ENCODE measurements at places on chromosomes 16 and 17.
A peak's percentile ranks its signal among the peaks of the same experiment; 100 is the strongest.

DNA sequence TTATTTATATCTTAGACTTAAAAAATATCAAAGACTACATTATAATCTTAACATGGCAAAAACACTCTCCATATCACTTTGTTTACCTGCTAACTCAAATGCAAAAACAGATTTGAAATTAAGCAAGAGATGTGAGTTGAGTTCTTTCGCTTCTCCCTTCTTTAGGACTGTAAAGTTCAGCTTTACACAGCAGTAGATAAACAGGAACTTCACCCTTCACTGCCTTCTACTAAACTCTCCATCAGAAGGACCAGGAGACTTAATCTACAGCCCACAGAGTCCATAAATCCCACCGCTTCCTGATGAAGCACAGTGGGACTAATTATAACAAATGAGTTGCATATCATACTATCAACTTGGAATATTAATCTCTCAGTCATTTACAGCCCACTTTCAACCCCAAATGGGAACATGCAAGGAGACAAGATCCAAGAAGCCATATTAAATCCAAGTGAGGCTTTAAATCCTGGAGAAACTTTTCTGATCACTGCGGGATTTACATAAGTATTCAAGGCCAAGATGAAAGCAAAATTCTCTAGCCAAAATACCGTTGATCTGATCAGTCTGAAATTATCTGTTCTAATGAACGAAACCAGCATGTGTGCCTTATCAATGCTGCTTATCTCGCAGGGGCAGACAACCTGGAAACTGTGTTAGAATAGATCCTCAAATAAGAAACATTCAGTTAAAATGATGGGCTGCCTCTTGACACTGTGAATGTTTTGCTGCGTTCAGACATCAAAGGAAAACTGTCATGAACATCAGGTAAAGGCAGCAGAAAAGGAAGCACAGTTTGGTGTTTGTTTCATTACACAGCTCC is 1.6 kb downstream of the AMFR start:
- DNase-seq, result no peak

GRCh38 chr16:30472328-30472942 is at the start of gene ITGAL:
ITGAL (plus strand) TSS chr16:30472742; CDS start chr16:30472838, 96 bp downstream.
- DNase-seq, result peak; percentile 32

DNA sequence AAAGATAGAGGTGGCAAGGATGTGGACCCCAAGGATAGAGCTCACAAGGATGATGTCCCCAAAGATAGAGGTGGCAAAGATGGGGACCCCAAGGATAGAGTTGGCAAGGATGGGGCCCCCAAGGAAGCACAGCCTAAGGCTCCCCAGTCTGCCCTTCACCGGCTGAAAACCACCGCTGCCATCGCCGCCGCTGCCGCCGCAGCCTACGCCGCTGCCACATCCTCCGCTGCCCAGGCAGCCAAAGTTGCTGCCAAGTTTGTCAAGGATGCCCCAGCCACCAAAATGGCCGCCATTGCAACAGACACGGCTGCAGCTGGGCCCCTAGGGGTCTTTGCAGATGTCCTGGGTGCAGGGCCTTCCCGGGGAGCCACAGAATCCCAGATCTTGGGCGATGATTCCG is 19.9 kb downstream of the C16orf96 start:
- DNase-seq, result no peak

- no peak for DNase-seq
Observed at GRCh38 chr16:51146256-51146924, 4.7 kb downstream of the SALL1 start.

- DNase-seq, result no peak
Observed at GRCh38 chr17:2013994-2014317, 11.2 kb downstream of the RTN4RL1 start.

DNA sequence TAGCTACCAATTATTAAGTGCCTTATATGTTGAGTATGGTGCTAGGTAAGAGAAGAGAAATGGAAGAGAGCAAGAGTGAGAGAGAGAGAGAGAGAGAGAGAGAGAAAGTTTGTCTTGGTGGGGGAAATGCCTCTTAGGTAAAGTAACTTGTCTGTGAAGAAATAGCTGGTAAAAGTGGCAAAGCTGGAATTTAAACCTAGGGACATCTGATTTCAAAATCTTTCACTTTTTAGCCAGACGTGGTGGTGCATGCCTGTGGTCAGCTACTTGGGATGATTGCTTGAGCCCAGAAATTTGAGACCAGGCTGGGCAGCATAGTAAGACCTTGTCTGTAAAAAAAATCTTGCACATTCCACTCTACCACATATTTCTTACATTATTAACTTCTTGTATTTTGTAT is 23.0 kb upstream of the CDR2 start:
- DNase-seq, result no peak

- DNase-seq, result peak; percentile 76
Observed at GRCh38 chr17:29579866-29580771, 9.3 kb downstream of the GIT1 start.

All from bone marrow (tissue), 2 donors.